WTC11 (cell line): ENCODE measurements at places on chromosomes 3 and 15.

GRCh38 chr15:69860921-69861320, 236.8 kb downstream of the TLE3 start:
- no peak for DNase-seq

GRCh38 chr3:185172086-185173049, 19.5 kb upstream of the C3orf70 start:
- no peak for DNase-seq

- DNase-seq: no peak
Observed at GRCh38 chr15:94348084-94348483, 116.7 kb downstream of the MCTP2 start.

DNA sequence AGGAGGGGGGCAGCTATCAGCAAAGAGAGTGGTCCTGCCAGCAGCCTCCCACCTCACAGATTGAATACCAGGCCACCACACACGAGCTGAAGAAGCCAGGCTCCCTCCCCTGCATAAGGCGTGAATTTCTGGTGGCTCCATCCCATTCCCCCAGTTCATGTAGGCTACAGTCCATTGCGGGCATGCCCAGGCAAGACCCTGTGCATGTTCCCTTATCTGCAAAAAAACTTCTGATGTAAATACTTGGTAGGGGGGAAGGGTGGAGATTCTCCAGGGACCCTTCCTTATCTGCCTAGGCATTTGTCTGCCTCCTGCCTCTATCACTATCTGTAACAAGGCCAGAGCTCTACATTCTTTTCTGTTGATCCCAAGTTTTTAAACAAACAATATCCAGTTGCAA, 27.6 kb upstream of the UBP1 start:
- DNase-seq: no peak

DNA sequence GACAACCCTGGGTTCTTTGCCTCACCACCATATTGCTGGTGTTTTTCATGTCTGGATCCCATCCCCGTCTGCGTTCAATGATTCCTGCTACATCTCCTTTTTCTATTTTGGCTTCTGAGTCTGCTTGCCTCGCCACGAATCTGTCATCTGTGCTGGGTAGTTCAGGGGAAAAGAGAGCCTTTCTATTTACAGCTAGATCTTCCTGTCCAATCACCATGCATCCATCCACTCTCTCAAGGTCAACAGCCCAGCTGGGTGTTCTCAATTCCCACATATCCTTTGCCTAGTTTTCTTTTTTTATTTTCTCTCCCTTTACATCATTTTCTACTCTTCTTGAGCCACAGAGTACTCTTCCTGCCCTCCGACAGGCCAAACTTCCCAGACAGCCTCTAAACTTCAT, 104.8 kb upstream of the RAD18 start:
- DNase-seq: no peak

GRCh38 chr15:29522373-29523276, 253.0 kb upstream of the NSMCE3 start:
- no peak for DNase-seq

- DNase-seq: no peak
Observed at GRCh38 chr3:194632809-194633348, 340 bp downstream of the TMEM44 start.
